ENCODE measurements at places on chromosomes 13 and 19.

- no peak for DNase-seq
These were observed 144.3 kb upstream of the RNF113B start for GRCh38 chr13:98321395-98321794.

DNA sequence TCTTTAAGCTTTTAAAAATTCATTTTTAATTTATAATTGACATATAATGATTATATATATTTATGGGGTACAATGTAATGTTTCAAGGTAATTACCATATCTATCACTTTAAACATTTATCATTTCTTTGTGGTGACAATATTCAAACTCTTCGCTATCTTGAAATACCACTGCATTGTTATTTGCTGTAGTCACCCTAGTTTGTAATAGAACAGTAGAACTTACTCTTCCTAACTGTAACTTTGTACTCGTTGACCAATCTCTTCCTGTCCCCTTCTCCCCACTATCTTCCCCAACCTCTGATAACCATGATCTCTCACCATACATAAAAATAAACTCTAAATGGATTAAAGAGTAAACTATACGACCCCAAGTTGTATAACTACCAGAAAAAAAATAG, 20.4 kb downstream of the COG6 start:
- DNase-seq: no peak

GRCh38 chr13:111317571-111318345, 2.7 kb upstream of the TEX29 start:
- DNase-seq: no peak

- peak; percentile 38 for DNase-seq
These were observed 1.1 kb upstream of the ATP11A start for GRCh38 chr13:112688560-112689302.

DNA sequence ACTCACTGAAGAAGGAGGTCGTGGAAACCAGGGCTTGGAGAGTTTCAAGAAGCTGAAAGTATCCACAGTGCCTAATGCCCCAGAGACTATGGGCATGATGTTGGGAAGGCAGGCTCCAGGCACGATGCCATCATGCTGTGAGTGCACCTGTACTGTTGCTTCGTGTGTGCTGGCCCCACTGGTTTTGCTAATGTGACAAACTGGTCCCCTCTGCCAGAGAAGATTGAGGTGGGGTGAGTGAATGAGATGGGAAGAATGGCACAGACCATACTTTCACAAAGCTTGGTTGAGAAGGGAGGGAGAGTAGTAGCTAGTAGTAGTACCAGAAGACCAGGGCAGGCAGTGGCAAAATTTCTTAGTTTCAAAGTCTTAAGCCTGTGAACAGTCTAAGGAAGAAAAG, 19.0 kb upstream of the POP4 start:
- DNase-seq: no peak

GRCh38 chr19:42166316-42166715, 34.1 kb upstream of the POU2F2 start:
- no peak for DNase-seq

GRCh38 chr19:12946092-12946721, 545 bp downstream of the RAD23A start:
- DNase-seq: peak; percentile 52

- no peak for DNase-seq
These were observed 14.2 kb downstream of the ZNF473 start for GRCh38 chr19:50039968-50040367.

DNA sequence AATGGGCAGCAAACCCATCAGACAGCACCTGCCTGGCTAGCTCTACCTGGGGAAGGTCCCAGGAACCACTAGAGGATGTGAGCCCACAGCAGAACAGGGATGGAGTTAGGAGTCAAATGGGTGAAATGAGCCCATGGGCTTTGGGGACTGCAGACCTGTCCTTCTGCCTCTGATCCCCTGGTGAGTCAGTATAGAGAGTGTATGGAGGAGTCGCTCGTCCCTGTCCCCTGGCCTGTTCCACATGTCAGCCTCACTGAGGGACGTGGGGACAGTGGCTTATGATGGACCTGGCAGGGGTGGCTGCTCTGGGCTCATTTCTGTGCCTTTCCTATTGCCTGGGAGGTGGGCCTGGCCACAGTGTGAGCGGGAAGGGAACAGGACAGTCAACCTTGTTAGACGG, 4.0 kb downstream of the CEACAM1 start:
- DNase-seq: no peak

GRCh38 chr19:34350161-34350561, 14.8 kb upstream of the GPI start:
- peak; percentile 80 for DNase-seq

DNA sequence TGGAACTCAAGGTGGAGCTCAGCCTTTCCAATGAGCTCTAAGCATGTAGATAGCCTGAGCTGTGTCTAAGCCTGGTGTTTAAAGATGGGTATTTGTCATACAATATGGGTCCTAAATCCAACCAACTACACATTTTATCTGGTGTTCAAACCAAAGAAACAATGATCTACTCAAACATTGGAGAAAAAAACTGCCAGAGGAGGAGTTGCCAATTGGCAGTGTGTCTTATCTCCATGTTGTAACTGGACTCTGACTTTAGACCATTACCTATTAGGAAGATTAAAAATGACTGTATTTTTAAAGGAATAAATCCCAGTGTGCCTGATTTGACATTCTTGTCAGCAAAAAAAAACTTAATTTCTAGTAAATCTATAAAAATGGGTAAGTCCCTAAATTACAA, 96.3 kb downstream of the COG6 start:
- no peak for DNase-seq

- DNase-seq: no peak
These were observed 2.5 kb downstream of the KRTDAP start for GRCh38 chr19:35487656-35488182.

- no peak for DNase-seq
These were observed 610.1 kb upstream of the SLC10A2 start for GRCh38 chr13:103676329-103676728.

DNA sequence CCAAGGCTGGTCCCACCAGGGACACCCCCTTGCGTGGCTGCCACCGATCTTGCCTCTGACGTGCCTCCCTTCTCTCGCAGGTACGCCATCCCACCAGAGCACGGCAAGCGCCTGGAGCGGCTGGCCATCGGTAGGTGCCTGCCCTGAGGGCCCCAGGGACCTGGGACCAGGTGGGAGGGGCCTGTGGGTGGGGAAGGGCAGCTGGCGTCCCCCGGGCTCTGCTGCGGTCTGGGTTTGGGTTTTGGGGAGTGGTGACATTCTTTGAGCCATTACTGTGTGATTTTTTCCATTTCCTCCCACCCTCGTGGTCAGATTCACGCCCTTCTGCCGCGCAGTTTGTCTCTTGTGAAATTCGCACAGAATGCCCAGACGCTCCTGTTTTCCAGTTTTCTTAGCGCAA, 102.0 kb downstream of the KDM4B start:
- DNase-seq: no peak

Measured in CD4-positive, alpha-beta T cell treated with Interleukin-12 subunit alpha and Interleukin-12 subunit beta, for 1 hour (primary cell).